ENCODE measurements at places on chromosomes 2 and 18.
A peak's percentile ranks its signal among the peaks of the same experiment; 100 is the strongest.

DNA sequence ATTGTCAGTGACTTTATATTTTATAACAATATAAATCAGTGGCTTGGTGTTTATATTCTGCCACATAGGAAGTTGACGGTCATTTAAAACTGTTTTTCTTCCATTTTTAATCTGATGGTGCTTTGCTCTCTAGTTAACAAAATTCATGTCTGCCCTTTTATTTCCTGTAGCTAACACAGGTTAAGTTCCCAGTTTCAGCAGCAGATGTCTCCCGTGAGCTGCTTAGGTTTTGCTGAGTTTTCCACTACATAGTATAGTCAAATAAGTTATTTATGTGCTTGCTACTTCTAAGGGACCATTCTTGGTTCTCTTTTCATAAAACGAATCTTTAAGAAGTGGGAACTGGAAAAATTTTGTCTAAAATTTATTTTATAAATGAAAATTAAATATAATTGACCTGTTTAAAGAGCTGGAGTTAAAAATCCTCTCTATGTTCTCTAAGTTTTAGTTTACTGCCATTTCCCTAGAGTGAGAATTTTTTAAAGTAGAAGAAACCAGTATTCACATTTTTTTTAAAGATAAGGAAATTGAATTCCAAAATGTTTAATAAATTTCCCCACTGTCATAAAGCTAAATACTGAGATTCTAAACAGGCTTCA lies 20.6 kb downstream of the HTR2B start:
- peak; percentile 27 for DNase-seq

DNA sequence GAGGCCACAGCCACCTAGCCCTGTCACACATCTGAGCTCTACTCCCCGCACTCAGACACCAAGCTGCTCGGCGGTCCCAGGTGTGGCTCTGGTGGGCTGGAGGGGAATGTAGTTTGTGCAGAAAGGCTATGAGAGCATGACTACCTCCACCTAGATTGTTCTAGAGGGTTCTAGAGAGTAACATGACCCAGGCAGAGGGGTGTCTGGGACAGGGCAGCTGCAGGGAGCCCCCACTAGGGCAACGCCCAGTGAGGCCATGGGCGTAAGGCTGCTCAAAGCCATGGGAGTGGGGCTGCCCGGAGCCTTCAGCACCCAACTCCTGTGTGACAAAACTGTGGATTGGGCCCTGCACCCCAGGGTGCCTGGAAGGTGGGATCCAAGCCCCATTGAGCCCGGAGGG lies 511.4 kb upstream of the MYT1L start:
- DNase-seq, result no peak

GRCh38 chr18:22345718-22346117 lies 72.0 kb downstream of the CTAGE1 start:
- DNase-seq, result no peak

GRCh38 chr18:60894254-60894945 lies 438.8 kb upstream of the CDH20 start:
- DNase-seq, result no peak

DNA sequence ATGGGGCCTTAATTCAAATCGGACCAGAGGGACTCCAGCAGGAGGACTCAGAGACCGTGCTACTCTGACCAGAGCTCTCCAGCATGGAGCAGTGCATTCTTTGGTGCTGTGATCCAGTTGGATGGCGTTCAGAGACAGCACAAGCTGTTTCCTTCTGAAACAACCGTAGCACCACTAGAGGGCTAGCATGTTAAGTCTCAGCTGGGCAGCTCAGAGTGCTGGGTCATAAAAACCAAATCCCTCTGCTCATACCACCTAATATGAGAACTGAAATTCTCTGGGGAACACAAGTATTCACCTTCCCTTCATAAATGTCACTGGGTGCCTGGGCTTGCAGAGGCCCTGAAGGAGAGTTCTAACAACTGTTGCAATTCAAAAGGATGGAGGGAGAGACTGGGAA lies 97.7 kb upstream of the TFCP2L1 start:
- no peak for DNase-seq

DNA sequence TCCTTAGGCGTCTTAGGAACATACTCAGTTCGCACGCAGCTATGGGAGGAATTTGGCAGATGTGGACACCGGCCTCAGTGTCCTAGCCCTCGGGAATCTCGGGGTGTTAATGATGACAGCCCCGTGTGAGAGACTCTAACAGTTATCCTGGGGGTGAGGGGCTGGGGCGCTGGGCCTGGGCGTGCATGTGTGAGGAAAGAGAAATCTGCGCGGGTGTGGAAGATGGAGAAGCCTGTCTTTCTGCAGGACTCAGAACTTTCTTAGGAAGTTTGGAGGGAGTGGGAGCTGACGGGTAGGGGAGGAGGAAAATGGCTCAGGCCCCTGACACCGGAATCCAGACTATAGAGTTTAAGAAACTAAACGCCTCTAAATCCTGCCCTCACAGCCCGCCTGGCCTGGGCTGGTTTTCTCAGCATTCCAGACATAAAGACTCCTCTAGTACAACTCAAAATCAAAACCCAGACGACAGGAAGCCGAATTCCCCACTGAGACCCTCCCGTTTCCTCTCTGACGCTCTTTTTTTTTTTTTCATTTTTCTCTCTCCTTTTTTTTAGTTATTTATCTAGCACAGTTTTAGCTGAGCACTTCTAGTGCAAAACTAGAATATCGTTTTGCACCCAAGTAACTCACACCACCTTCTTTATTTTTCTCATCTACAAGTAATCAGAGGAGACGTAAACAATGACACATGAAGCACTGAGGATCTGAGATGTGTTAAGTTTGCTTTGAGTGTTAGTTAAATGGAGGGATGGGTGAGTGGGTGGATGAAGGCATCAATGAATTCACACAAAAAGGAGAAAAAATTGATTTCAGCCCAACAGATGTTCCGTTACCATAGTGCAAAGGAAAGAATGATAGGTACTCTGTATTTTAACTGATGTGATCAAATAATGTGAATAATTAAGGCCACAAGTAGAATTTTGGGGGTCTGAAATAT lies 1.2 kb upstream of the HAAO start:
- no peak for DNase-seq

DNA sequence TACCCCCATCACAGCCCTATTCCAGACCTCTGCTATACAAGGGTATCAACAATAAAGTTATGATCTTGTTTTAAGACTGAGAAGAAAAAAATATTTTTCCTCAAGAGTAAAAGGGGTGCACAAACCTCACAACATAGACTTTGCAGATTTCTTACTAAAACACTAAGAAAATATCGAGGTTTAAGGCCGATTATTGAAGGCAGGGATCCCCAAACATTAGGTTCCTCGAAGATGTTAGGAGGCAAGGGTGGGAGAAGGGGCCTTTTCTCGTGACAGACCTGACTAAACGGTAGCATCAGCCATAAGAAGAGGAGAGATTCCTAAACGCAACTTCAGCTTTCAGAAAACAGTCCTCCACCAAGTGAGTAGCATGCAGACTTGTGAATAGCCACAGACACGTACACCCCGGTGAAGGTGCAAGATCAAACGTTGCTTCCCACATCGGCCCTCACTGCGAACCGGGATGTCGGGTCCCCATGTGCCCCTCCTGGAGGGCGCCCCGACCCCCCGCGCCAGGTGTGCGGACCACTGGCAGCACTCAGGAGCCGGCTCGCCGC lies 678 bp downstream of the PIAS2 start:
- DNase-seq, result peak; percentile 16

GRCh38 chr2:29349316-29350030 lies 234.3 kb downstream of the CLIP4 start:
- no peak for DNase-seq

Measured in activated naive CD4-positive, alpha-beta T cell (primary cell).